ENCODE measurements at places on chromosomes 12 and 14.

DNA sequence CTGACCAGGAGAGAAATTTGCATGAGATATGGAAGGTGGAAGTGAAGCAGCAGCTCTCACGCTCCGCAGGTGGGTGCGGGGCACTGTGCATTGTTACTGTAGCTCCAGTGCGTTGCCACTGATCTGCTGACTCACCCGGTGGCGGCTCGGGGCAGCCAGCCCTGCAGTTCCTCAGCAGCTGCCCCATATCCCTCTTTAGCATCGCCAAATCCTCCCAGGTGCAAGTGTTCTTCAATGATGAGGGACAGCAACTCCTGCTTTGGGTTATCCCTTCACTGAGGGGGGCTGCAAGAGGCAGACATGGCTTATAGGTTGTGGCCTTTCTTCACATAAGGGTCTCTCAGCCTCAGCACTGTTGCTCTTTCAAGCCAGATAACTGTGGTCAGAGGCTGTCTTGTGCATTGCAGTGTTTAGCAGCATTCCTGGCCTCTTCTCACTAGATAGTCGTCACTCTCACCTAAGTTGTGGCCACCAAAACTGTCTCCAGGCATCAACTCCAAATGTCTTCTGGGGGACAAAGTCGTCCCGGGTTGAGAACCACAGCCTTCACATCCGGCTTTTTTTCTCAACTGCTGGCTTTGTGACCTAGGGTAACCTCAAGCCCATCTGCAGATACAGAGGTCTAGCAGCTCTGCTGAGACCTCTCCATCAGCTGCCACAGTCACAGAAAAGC, 180.8 kb downstream of the EFCAB11 start:
- DNase-seq: no peak

DNA sequence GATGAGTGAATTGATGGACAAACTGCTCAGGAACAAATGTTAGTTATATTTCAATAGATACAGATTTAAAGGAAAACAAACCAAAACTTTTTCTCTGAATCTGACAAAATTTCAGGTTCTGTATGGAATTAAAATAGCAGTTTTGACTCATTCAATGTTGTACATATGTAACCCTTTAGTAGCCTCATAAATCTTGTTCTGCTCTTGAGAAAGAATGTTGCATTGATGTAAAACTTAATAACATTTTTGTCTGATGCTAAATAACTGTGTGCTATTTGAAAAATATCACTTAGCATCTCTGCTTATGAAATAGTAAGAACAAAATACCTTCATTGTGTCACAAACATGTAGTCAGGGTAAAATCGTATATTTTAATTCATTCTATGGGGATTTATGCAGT, 168.9 kb upstream of the NOVA1 start:
- no peak for DNase-seq

DNA sequence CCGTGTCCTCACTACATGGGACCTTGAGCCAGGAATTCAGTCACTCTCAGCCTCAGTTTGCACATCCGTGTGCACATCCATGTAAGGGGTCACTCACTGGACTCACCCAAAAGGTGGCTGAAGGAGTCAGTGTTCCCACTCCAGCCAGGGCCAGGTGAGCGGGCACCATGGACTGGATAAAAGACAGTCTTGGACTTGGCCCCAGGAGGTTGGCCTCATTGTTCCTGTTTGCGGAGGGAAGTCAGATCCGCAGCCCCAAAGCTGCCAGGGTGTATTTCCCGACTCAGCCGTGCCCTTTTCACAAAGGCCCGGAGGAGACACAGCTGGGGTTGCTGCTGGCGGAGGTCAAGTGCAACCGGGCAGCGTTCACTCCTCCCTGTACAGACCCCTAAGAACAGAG, 170.7 kb upstream of the MYL2 start:
- no peak for DNase-seq

GRCh38 chr12:132246997-132247717, 82.2 kb downstream of the GALNT9 start:
- no peak for DNase-seq

- DNase-seq: no peak
Measured at GRCh38 chr14:30445011-30445793, 113.8 kb upstream of the G2E3 start.

- no peak for DNase-seq
Measured at GRCh38 chr12:114163771-114164170, 197.6 kb upstream of the RBM19 start.

DNA sequence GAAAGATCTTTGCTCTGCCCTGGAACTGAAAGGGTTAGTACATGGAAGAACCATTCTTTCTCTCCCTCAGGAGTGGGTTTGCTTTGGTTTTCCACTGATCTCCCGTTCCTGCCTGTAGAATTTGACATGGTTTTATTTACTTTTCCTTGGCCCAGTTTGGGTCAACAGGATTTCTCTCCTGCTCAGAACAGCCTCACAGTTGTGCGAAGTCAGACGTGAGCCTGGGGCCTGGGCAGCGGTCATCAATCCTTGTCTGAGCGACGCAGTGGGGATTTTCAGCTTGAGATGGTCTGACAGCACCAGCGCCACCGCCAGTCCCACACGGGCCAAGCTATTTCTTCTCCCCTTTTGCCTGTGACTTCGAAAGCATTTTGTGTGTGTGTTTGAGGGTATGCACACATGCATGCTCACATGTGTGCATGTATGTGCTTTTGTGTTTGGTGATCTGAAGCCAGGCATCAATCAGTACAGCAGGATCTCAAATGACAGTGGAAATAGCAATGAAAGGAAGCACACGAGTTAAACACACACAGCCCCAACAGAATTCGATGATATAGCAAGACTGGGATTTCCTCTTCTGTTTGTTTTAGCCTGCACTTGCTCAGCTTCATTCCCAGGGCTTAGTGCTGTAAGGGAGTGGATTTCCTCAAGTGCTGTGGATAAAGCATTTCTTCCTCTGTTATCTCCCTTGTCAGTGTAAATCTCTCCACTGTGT, 58.3 kb downstream of the SMOC1 start:
- no peak for DNase-seq

GRCh38 chr12:24349051-24349799, 399.8 kb upstream of the SOX5 start:
- DNase-seq: no peak

Measured in kidney glomerular epithelial cell (primary cell).